A549 treated with GW870086 at 1 μM for 4 hours (cell line): ENCODE measurements at places on chromosomes 7 and 10. TPM values are rescaled to one million over a fixed set of nuclear protein-coding genes. Genes with fewer than 3 reads are reported as not detected.

Gene ICA1
- 0.74 to 1.4 TPM (median 1.1 TPM) in 5 replicates for total RNA-seq

Gene MINDY4
- 2.0 to 2.9 TPM (median 2.3 TPM) in 5 replicates for total RNA-seq

Gene NPFFR1
- 0.05 TPM in 1 of 5 replicates, not detected in the others for total RNA-seq

Gene CCDC201
- not detected in 5 replicates for total RNA-seq

Gene PHYH
- total RNA-seq: 30.4 to 33.4 TPM (median 31.6 TPM) in 5 replicates

Gene PTPN20
- total RNA-seq: 3.7 to 4.7 TPM (median 4.1 TPM) in 5 replicates

Gene WASL
- 17.2 to 25.4 TPM (median 21.9 TPM) in 5 replicates for total RNA-seq

Gene FEZF1
- not detected in 5 replicates for total RNA-seq

Gene NUTM2E
- 0.23 to 0.87 TPM (median 0.43 TPM) in 5 replicates for total RNA-seq

Gene CRHR2
- 0.05 to 0.07 TPM in 2 of 5 replicates, not detected in the others for total RNA-seq

Gene OR6B1
- not detected in 5 replicates for total RNA-seq

Gene SP8
- total RNA-seq: not detected in 5 replicates

Gene CHRM2
- total RNA-seq: not detected in 5 replicates

Gene TMEM26
- total RNA-seq: 0.06 to 0.31 TPM (median 0.12 TPM) in 4 of 5 replicates, not detected in the other

Gene HIBADH
- 35.5 to 44.2 TPM (median 44.0 TPM) in 5 replicates for total RNA-seq

Gene TMEM254
- total RNA-seq: 17.2 to 22.3 TPM (median 17.9 TPM) in 5 replicates

Gene HERC4
- 21.2 to 31.3 TPM (median 28.8 TPM) in 5 replicates for total RNA-seq

Gene ANKMY2
- 12.6 to 14.8 TPM (median 14.3 TPM) in 5 replicates for total RNA-seq

Gene SORCS3
- total RNA-seq: not detected in 5 replicates

Gene TMEM196
- not detected in 5 replicates for total RNA-seq
